Activated CD8-positive, alpha-beta memory T cell treated with anti-CD3 and anti-CD28 coated beads for 48 hours (primary cell): ENCODE measurements at places on chromosomes 7 and 10.

GRCh38 chr10:5648494-5649457 is 17.6 kb downstream of the ASB13 start:
- DNase-seq = no peak

GRCh38 chr10:19702215-19702614 is 114.0 kb upstream of the PLXDC2 start:
- no peak for DNase-seq

DNA sequence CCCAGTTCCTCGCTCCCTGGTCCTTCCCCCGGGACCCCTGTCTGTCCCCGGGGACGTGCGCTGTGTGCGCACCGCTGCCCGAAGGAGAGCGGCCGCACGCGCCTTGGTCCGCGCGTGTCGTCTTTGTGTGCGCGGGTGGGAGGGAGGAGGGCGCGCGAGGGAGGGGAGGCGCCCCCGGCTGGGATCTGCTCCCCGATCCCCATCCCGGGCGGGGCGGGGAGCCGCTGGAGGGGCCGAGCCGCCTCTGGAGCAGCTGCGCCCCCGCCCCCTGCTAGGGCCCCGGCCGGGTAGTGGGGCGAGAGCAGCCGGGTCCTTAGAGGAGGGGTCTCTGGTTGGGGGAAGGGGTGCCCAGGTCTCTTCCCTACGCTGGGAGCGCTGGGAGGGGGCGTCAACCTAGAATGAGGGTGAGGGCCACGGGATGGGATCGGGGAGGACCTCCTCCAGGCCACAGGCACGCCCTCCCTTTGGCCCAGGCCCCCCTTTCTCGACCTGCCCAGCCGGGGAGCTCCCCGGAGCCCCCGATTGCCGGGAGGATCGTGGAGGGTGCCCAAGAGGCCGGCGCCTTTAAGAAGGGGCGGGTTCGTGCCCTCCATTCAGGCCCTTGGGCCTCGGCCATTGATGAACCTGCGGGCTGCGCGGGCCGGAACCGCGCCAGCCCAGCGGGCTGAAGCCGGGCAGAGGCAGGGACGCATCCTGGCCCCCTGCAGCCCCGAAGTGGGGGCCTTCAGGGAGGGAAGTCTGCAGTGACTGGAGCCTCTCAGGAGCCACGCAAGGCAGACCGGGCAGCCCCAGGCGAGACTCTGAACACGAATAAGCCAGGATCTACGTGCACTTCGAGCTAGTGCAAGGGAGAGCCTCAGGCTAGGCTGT is 678 bp downstream of the SH2B2 start:
- DNase-seq = no peak

DNA sequence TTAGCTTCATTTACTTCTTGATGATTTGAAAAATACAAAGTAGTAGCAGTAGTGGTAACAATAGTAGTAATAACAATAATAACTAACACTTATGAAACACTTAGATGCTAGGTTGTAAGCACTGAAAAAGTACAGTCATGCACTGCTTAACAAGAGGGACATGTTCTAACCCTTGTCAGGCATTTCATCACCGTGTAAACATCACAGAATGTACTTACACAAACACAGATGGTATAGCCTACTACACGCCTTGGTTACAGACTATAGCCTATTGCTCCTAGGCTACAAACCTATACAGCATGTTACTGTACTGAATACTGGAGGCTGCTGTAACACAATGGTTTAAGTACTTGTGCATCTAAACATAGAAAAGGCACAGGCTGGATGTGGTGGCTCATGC is 60.6 kb downstream of the PUS7 start:
- DNase-seq = no peak

DNA sequence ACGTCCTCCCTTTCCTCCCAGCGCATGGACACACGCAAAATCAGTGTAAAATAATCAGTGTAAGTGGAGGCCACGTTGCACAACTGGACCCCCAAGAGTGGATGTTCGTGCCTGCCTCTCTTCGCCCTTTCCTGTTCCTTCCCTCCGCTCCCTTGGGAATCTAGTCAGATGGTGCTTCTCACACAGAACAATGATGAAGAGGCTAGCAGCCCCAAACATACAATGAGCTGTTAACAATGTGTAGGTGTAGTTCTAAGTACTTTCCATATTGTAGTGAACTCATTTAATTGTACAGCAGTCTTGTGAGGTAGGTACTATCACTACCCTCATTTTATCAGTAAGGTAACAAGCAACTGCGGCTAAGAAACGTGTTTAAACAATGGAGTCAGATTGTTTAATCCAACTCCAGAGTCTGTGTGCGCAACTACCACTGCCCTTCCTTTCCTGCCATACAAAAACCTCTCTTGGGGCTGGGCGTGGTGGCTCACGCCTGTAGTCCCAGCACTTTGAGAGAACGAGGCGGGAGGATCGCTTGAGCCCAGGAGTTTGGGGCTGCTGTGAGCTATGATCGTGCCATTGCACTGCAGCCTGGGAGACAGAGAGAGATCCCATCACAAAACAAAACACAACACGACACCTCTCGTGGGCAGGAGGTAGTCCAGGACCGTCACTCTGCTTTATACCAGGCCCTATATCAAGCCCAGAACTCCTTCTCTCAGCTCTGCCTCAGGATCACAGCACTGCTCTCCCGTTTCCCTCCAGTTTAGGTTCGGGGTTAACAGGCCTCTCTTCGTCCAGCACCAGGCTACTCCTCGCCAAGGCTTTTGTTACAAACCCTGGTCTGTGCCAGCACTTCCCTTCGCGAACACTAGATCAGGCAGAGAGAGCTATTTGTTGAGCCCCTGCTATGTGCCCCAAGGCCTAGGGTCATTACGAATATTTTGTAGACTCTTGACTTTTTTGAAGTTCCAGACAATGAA is 1.1 kb downstream of the FKBP9 start:
- no peak for DNase-seq

- DNase-seq = no peak
These were observed 526 bp downstream of the SFRP5 start for GRCh38 chr10:97771055-97771891.

DNA sequence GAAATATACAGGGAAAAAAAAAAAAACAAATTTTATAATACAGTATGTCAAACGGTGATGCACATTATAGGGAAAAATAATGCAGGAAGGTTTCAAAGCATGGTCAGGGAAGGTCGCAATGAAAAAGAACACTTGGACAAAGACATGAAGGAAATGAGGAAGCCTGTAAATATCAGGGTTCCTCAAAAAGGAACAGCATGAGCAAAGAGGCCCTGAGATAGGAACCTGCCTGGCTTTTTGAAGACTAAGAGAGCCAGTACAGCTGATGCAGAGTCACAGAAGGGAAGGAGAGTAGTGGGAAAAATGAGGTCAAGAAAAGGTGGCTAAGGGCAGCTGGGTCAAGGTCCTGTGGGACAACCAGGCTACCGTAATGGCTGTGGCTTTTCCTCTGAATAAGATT is 1.9 kb downstream of the VPS41 start:
- DNase-seq = no peak

DNA sequence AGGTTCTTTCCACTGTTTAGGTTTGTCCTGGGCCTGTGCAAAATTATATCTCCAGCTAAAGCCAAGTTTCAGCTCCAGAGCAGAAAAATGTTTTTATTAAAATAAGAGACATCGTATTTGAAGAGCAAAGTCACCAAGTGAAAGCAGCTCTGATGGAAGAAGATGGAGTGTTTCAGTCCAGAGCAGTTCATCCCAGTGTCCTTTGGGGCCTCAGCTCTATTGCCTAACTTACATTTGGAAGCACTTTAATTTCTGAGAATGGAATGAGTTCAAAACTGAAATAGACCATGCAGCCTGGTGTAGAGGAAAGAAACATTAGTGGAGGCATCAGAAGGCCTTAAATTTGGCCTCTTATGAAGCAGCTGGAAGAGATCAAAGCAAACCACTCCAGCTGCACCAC is 545.2 kb downstream of the SORCS1 start:
- no peak for DNase-seq

DNA sequence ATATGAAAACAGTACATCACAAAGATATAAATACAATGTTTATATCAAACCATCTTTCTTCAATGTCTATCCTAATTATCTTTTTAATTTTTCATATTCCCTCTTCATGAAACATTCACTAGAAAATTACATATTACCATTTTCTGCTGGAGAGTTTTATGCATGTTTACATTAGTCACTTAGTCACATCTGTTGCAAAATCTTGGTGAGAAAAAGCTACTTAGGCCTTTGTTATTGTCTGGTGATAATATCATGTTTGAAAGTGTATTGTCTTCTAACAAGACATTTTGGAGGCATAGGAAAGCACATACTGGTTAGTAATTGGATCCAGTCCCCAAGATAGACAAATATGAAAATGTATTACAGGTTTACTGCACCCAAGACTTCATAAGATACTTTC is 163.6 kb downstream of the GNAI1 start:
- DNase-seq = no peak

DNA sequence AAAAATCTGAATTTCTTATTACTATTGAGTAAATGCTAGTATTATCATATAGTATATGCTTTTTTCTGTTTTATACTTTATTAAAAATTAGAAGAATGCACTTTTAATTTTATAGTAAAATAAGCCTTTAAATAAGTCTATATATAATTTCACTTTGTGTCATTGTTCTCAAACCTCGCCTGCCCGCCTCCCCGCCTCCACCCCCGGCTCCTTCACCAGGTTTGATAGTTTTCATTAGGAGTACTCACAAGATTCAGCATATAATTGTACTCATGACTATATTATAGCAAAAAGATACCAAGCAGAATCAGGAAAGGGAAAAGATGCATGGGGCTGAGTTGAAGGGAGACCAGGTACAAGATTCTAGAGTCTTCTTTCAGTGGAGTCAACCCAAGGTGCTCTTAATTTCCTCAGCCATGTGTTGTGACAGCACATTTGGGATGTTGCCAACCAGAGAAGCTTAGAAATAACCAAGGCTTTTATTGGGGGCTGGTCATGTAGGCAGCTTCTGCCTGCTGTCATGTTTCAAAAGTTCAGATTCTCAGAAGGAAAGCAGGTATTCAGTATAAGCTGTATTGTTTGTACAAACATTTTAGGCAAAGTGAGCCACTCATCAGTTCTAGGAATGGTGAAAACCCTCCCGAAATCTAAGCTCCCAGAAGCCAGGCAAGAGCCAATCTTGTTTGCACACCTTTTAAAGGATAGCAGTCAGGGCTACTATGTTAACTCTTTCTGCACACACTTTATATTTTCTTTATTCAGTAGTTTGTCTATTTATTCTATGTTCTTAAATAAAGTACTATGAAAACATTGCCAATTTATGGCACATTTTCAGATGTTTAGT is 12.3 kb downstream of the NHLRC2 start:
- DNase-seq = no peak

DNA sequence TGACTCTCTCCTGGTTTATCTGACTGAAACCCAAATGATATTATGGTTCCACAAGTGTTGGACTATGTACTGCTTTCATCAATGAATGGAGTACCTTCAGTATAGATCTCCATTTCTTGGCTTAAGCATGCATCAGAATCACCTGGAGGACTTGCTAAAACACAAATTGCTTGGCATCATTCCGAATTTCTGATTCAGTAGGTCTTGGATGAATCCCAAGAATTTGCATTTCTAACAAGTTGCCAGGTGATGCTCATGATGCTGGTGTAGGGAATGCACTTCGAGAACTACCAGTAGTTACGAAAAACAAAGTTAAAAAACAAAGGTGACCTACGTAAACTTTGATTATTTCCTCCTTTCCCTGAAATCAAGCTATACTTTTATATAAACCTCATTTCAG is 119.0 kb upstream of the FEZF1 start:
- DNase-seq = no peak

DNA sequence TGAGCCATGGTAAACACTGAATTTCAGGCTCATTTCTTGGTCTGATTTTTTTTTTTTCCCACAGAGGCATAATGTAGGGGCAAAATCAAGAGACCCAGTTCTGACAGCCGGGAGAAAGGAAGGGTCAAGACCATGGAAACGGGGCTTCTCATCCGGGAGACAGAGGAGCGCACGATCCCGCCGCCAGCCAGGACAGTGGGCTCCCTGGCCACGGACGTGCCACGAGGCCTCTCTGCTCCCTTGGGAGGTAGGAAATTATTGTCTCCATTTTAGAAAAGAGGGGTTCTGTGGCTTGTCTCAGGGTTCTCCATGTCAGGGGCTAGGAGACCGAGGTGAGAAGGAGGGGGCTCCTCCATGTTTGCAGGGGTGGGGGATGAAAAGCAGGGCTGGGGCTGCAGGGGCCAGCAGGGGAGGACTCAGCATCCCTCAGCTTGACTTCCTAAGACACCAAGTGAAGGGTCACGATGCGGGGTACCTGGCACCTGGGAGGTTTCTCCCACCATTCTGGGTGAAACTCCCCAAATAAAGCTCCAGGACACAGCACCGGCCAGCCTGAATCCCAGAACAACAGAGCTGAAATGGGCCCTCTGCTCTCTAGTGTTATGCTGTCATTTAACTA is 37.6 kb downstream of the PPIF start:
- no peak for DNase-seq

GRCh38 chr10:7130191-7130911 is 280.5 kb downstream of the SFMBT2 start:
- no peak for DNase-seq

- no peak for DNase-seq
These were observed 63.6 kb upstream of the HGF start for GRCh38 chr7:81833401-81833800.

DNA sequence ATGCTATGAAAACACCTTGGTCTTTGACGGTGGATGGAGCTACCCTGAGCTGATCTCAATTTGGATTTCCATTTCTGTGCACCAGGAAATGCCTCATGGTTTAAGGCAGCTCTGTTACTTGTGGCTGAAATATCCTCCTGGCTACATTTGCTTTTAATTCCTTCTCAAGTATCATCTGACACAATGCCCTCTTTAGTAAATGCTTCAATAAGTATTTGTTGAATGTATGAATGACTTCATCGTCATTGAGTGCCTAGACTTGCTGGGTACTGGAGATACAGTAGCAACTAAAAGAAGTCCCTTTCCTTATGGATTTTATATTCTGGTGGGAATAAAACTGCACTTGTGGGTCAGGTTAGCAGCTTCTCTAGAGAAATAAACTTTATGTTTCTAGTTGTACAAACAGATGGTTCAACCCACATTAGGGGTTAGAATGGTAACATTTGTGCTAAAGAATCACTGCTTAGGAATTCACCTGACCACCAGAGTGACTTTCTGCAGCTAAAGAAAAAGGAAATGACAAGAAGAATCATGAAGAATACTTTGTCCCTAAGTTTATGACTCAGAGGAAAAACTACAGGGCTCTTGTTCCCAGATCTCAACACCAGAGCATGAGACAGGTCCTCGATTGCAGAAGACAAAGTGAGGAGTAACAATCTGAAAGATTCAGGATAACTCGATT is 21.8 kb upstream of the SMNDC1 start:
- DNase-seq = no peak

- no peak for DNase-seq
These were observed 172.2 kb downstream of the SLIT1 start for GRCh38 chr10:97013568-97013967.

- no peak for DNase-seq
These were observed 42.1 kb upstream of the ANAPC16 start for GRCh38 chr10:72173619-72174296.

DNA sequence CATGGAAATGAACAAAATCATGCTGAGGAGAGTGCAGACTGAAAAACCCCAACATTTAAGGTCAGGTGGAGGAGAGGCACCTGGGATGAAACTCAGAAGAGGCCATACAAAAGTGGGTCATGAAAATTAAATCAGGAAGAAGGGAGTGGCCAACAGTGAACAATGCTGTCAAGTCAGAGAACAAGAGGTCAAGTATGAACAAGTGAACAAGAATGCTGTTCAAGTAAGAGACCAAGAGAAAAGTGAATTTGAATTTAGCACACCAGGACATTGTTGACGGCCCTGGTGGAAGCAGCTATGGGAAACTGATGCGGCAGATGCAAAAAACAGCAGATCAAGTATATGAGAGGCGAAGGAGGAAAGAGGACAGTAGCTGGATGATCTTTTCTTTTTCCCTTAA is 7.9 kb downstream of the CEP41 start:
- no peak for DNase-seq
